Dermis microvascular lymphatic vessel endothelial cell (primary cell): ENCODE measurements at places on chromosomes 1 and 21.

GRCh38 chr1:234691567-234691966 is 81.6 kb upstream of the IRF2BP2 start:
- no peak for DNase-seq

DNA sequence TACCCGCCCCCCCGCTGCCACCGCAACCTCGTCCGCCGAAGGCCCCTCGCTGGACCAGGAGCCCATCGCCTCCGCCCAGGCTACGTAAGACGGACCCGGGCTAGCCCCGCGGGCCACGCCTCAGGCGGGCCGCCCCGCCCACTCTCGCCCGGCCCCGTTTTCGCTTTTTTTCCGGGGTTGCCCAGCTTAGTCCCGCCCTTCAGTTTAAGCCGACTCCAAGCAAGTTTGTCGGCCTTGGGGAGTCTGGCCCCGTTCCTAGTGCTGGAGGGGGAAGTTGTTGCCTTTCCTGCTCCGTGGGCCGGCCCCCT is 3.0 kb downstream of the RUSC1 start:
- DNase-seq, result peak; percentile 92

DNA sequence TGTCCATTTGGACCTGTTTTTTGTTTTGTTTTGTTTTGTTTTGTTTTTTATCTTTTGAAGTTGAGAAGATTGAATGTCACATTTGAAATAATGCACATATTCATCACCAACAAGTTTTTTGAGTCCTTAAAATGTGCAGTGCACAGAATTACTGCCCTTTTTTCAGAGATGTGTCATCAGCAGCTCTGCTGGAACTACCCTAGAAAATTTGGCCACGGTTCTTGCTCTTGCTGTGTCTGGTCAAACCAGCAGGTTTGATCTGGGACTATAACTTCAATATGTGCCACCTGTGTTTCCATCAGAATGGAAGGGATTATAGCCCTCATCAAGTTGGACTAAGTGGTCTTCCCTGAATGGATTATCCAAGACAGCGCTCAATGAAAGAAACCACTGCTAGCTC is 24.1 kb upstream of the CNN3 start:
- no peak for DNase-seq

GRCh38 chr1:53458634-53459033 is 565 bp upstream of the DMRTB1 start:
- DNase-seq, result no peak

- DNase-seq, result peak; percentile 68
These were observed 97.4 kb upstream of the KCNJ15 start for GRCh38 chr21:38159355-38159754.

- DNase-seq, result no peak
These were observed 256.4 kb downstream of the FOXD2 start for GRCh38 chr1:47694011-47694890.

DNA sequence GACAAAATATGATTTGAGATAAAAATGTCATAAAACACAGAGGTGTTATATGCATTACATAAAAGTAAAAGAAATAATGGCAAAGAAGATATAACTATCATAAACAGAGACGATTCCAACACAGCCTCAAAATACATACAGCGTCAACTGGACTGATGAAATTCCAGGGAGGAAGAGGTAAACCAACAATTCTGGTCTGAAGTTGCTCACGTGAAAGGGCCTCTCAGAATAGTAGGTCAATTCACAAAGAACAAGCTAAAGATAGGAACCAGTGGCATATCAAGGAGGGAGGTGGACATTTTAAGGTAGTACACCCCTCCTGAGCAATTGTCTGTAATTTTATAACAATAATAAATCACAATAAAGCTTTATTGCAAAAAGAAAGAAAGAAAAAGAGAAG is 18.6 kb downstream of the SLC2A5 start:
- no peak for DNase-seq

DNA sequence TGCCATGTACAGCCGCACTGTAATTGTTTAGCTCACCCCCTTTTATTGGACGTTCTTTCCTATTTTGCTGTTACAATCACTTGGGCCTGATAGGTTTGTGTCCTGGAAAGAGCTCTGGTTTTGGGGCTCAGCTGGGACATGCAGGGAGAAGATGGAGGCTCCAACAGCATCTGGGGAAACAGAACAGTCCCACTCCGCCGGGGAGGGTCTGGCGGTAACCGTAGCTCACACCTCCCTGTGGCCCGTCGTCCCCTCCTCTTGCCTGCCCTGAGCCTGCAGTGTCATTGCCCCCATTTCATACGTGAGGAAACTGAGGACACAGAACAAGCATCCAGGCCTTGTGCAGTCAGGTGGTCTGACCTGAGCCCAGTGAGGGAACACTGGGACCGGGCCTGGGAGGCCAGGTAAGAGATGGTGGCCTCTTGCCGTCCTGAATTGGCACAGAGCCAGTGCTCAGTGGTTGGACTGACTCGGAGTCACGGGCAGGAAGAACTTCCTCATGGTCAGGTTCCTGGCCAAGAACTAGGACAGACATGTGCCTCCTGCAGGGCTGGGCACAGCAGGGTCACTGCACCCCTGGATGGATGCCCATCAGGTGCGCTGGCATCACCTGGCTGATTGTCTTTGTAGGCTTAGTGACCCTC is 41.8 kb downstream of the S100B start:
- DNase-seq, result no peak

- DNase-seq, result no peak
These were observed 3.1 kb downstream of the KLHDC8A start for GRCh38 chr1:205353612-205354011.

DNA sequence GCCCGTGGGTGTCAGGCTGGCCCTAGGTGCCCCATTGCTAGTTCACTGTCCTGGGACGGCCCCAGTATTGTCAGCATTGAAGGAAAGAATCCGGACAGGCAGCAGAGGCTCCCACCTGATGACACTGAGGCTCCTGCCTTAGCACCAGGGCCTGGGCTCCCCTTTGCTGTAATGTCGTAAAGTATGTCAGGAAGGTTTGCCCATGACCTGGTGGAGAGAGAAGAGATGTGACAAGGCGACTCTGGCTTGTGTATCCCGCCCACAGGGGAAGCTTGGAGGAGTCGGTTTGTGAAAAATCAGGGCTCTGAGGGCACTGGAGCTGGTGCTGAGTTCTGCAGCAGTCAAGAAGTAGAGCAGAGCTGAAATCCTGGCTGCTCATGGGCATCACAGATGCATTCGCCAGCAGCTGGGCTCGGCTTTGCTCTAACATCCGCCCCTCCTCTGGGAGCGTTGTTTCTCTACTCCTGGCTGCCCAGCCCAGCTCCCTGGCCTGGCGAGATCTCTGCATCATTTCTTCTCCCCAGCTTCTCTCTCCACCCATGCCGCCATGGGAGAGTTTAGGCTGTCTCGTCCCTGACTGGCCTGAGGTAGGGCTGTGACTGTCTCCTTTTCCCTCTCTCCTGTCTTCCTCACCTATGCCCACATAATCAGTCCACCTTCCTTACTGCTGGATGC is 74.1 kb downstream of the ADARB1 start:
- no peak for DNase-seq

- no peak for DNase-seq
These were observed 216.6 kb downstream of the ATG4C start for GRCh38 chr1:63000508-63000907.

DNA sequence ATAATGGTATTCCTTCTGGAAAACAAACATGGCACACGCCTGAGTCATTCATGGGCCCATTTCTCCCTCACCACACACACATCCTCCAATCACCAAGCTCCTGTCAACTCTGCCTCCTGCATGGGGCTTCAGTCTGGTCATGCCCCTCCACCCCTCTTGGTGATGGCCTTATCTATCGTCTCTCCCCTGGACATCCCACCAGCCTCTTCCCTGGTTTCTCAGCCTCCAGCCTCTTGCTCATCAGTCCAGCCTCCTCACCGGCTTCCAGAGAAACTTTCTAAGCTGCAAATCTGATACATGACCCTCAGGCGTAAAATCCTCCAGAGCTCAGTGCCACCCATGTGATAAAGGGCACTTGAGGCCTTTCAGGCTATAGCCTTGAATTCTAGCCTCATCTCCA is 243.9 kb downstream of the FOXD2 start:
- no peak for DNase-seq

- peak; percentile 58 for DNase-seq
These were observed 9.7 kb downstream of the S100A6 start for GRCh38 chr1:153526132-153526543.

DNA sequence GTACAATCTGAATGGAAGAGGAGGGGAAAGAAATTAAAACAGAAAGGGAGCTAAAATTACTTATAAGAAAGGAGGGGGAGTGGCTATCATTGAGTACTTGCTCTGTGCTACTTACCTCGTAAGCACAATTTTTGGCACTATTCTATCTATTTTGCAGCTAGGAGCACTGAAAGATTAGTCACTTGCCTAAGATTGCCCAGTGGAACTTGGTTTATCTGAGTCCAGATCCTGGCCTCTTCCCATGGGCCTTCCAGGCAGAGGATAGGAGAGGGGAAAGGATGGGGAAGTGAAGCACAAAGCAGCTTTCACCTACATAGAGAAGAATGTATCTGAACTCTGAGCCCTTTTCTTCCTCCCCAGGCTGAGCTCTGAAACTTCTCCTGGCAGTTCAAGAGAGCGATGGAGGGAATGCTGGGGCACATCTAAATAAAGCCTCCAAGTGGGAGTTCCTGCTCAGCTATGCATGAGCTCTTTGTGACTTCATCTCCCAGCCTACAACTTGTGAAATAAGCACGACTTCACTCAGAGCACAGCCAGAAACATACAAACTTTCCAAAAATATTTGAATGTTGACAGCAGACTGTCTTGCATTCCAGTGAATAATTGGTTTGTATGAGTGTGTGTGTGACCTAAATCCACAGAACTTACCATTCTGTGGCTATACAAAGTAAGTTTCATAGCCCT is 29.4 kb downstream of the HMGB4 start:
- no peak for DNase-seq

DNA sequence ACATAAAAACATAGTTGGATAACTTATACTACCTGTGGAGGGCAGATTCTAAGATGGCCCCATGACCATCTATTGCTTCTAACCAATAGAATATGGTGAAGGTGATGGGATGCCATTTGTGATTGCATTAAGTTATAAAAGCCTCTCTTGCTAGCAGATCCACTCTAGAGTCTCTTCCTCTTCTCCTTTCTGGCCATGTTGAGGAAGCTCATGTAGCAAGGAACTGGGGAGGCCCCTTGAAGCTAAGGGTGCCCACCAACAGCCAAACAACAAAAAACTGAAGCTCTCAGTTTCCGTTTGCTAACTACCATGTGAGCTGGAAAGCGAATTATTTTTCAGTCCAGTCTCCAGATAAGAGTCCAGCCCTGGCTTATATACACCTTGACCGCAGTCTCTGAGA is 16.0 kb upstream of the AGO1 start:
- no peak for DNase-seq

DNA sequence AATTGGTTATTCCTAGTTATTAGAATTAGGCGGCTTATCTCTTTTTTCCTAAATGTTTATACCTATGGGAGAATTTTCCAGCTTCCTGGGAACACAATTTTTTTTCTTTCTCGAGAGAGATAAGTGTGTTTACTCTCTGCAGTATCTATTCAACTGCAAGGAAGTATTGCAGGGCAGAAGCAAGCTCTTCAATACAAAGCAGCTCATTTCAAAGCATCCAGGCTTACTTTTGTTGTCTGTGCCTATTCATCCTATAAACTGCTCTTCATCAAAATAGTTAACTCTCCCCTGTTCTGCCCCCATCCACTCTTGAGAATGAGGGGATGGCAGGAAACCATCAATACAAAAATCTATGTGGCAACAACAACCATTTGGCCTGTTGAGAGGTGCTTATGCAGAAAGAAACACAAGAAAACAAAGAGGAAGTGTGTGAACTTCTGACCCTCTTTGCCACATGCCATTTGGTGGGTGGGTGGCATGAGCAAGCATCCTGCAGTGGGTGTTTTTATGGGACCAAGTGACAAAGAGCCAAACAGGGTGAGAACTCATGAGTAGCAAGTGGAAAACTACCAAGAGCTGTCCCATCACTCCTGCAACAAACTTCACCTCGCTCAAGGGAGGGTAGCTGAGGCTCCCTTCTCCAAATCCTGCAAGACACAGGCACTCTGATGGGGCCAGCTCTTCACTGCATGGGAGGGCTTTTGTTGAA is 50.6 kb upstream of the MRPS6 start:
- no peak for DNase-seq

- no peak for DNase-seq
These were observed 34.1 kb downstream of the QSOX1 start for GRCh38 chr1:180188684-180189175.

GRCh38 chr21:33931799-33932390 is 16.3 kb upstream of the ATP5PO start:
- DNase-seq, result no peak

DNA sequence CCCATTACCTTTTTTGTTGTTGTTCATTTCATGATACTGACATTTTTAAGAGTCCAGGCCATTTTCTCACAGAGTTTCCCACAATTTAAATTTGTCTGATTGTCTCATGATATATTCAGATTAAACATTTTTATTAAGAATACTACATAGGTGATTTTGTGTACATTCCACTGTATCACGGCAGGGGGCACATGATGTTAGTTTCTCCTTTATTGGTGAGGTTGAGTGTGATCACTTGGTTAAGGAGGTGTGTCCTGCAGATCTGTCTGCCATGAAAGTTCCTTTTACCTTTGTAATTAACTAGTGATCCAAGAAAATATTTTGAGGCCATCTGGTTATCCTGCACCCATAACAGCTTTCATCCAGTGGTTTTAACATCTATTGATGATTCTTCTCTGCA is 11.8 kb downstream of the RTCA start:
- DNase-seq, result peak; percentile 16

GRCh38 chr1:228365271-228366061 is 41.2 kb downstream of the TRIM11 start:
- no peak for DNase-seq

- DNase-seq, result no peak
These were observed 15.5 kb upstream of the MAST2 start for GRCh38 chr1:45787905-45788304.

GRCh38 chr1:221165839-221166500 is 286.7 kb downstream of the HLX start:
- no peak for DNase-seq

GRCh38 chr1:91685994-91686393 is 185.3 kb downstream of the CDC7 start:
- no peak for DNase-seq

- DNase-seq, result no peak
These were observed 122.0 kb downstream of the LHX4 start for GRCh38 chr1:180352021-180352420.

GRCh38 chr1:63458750-63459149 is 64.3 kb downstream of the ITGB3BP start:
- no peak for DNase-seq
